ENCODE measurements at places on chromosomes 5 and 9.

- DNase-seq, result no peak
Measured at GRCh38 chr5:37807015-37807414, 32.8 kb downstream of the GDNF start.

- no peak for DNase-seq
Measured at GRCh38 chr5:172612771-172613170, 28.3 kb upstream of the NEURL1B start.

DNA sequence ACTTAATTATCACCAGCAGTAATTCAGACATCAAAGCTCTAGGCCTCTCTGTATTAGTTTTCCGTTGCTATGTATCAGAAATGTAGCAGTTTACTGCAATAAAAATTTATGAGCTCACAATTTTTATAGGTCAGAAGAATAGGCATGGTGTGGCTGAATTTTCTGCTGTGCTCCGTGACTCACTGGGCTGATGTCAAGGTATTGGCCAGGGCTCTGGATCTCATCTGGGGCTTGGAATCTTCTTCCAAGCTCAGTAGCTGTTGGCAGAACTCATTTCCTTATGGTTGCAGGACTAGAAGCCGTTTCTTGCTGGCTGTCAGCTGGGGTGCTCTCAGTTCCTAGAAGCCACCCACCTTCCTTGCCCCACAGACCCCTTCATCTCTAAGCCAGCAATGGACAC, 66.3 kb downstream of the PSAT1 start:
- no peak for DNase-seq

DNA sequence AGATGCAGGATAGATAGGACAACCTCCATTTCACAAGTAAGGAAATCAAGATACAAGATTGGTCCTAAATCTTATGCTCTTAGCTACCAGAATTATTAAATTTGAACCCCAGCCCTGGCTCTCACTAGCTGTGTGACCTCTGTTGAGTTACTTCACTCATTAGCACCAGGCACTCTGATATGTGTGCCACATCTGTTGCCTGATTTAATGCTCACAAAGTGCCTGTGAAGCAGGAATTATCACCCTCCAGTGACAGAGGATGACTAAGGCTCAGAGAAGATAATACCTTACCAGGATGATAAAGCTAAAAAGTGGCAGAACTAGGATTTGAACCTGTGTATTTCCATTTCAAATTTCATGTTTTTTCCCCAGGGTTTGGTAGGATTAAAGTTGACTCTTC, 110.0 kb downstream of the PLPPR1 start:
- DNase-seq, result no peak

DNA sequence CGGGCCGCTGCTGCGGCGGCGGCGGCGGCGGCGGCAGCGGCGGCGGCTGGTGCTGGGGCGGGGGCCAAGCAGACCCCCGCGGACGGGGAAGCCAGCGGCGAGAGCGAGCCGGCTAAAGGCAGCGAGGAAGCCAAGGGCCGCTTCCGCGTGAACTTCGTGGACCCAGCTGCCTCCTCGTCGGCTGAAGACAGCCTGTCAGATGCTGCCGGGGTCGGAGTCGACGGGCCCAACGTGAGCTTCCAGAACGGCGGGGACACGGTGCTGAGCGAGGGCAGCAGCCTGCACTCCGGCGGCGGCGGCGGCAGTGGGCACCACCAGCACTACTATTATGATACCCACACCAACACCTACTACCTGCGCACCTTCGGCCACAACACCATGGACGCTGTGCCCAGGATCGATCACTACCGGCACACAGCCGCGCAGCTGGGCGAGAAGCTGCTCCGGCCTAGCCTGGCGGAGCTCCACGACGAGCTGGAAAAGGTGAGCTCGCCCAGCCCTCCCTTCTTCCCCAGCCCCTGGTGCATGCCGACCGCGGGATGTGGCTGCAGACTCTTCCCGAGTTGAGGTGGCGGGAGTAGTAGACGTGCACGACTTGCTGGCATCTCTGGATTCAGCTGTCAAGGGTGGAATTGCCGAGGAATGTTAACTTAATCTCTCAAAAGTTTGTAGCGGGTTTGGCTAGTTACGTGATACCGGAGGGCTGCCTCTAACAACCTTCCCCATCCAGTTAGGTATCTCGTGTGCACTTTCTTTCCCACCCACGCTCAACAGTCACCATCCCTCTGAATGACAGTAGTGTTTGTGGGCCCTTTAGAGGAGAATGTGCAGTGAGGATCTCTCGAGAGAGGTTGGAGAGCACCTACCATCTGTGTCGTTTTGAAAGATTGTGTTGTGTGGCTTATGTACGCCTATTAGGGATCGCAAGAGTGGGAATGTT, 932 bp downstream of the SLC12A2 start:
- peak; percentile 78 for DNase-seq

DNA sequence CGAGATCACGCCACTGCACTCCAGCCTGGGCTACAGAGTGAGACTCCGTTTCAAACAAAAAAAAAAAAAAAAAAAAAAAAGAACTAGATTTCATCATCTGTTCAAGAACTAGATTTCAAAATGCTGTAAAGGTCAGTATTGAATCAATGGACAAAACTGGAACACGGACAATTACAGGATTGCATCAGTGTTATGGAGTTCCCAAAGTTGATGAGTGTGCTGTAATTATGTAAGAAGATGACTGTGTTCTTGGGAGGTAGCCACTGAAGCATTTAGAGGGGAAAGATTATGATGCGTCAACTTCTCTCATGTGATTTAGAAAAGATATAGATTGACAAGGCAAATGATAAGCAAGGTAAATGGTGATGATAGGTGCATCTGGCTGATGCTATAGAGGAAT, 6.5 kb downstream of the FAM240B start:
- DNase-seq, result no peak

- no peak for DNase-seq
Measured at GRCh38 chr9:125732562-125732961, 14.6 kb upstream of the PBX3 start.

- no peak for DNase-seq
Measured at GRCh38 chr9:19409401-19410194, 789 bp downstream of the ACER2 start.

GRCh38 chr5:78597974-78598371, 50.6 kb downstream of the LHFPL2 start:
- no peak for DNase-seq

- no peak for DNase-seq
Measured at GRCh38 chr9:120718316-120718715, 4.0 kb upstream of the MEGF9 start.

DNA sequence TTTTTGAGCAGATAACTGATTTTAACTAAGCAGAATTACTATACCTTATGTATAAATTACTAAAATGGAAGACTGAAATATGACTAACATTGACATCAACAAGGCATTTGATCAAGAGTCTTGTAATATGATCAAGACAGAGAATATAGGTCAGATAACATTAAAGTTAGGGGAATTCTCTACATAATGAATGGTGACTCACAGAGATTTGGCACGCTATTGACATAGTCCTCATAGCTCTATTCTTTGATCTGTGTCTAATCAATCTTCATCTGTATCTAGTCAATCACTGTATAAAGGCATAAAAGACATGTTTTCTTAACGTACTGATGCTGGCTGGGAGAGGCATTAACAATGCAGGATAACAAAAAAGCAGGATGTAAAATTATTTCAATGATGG, 17.4 kb downstream of the ABITRAM start:
- DNase-seq, result no peak

DNA sequence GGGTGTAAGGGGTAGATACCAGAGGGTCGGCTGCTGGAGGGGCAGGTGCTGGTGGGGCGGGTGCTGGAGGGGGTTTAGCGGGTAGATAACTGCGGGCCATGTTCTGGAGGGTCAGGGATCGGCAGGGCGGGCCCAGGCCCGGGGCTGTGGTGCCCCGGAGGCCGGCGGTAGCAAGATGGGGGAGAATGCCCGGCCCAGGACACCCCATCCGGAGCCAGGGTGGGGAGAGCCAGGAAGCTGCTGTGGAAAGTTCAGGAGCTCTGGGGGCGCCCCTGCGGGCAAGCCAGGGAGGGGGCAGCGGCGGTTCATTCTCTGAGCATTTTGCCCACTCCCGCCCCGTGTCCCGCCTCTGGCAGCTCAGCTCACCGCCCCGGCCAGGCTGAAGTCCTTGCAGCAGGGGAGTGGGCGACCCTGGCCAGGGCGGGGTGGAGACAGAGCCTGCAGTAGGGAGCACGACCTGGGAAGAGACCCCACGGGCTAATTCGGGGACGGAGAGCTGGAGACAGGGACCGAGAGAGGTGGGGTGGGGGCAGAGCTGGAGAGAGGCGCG, 538 bp downstream of the PRRT1B start:
- no peak for DNase-seq

- DNase-seq, result no peak
Measured at GRCh38 chr9:126696401-126697145, 82.8 kb downstream of the LMX1B start.

DNA sequence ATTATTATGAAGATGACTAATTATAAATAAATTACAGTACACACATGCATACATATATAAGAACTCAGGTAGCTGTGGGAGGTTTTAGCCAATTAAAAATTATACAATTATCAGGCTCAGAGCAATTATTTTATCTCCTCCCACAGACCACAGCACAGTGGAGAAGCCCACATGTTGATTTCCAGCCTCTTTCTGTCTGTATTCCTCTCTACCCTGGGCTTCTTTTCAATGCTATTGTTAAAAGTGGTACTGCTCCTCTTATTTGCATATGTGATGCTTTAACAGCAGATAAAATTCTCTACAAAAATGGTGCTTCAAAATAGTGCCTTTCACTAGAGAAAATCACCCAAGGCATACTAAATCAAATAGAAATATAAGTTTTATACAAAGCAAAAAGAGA, 218.7 kb downstream of the NFIB start:
- DNase-seq, result no peak

GRCh38 chr9:31355159-31355882, 1029.1 kb upstream of the ACO1 start:
- DNase-seq, result no peak

- no peak for DNase-seq
Measured at GRCh38 chr5:36881807-36882206, 5.2 kb downstream of the NIPBL start.

GRCh38 chr5:170773024-170773985, 10.2 kb upstream of the GABRP start:
- DNase-seq, result no peak

GRCh38 chr5:84637662-84638375, 253.1 kb upstream of the EDIL3 start:
- no peak for DNase-seq

- DNase-seq, result no peak
Measured at GRCh38 chr5:151222790-151223446, 974 bp downstream of the CCDC69 start.

- no peak for DNase-seq
Measured at GRCh38 chr9:88641456-88642240, 106.7 kb downstream of the NXNL2 start.

DNA sequence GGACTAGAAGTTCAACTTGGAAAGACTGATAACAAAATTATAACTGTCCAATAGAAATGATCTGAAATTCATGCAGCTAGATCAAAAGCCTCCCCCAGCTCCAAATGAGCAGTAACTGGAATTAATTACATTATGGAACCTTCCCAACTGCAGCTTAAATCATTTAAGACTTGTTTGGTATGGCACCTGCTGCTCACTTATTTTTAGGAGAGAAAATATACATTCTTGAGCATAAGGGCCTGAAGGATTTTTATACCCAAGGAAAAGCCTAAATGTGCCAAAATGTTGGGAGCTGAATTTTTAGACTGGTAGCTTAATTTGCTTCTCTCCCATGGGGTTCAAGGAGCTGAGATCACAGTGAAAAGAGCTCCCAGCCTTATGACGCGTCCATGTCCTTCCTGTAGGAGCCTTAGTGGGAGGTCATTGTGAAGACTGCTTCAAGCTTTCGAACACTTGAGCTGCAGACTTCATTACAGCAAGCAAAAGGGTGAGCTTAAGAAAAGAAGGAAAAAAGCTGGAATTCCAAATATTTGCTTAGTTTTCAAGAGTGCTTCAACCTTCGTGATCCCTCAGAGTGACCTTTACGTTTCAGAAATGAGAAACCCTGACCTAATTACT, 276.0 kb downstream of the DMAC1 start:
- DNase-seq, result no peak

GRCh38 chr5:65072850-65073249, 304.1 kb downstream of the CWC27 start:
- DNase-seq, result no peak

DNA sequence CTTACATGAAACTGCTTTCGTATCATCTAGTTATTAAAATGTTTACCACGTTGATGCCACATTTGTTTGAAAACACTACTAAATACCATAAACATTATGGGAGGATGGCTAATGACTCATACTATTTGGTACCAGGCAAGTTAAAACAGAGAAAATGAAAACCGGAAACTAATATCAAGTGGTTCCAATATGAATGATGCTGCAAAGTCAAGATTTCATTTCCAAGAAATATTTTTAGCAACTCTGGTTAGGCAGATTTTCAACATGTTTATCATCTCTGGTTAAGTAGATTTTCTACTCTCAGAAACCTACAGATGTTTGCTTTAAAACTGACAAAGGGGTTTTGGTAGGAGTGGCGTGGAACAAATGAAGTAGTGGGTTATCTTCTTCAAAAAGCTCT, 4.9 kb upstream of the F2R start:
- DNase-seq, result no peak

DNA sequence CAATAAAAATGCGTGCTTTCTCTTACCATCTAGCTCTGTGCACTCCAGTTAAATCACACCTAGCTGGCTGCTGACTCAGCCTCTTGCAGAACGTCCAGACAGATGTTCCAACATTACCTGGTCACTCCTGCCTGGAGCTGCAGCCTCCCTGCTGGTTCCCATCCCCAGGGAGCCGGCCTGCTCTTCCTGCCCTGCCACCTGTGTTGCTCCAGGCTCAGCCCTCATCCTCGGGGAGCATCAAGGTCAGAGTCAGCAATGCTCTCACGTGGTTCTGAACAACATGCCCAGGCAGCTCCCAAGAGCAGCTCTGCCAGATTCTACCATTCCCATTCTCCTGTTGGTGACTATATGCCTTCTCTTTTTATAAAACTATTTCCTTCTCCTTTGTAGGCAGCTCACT, 81.3 kb downstream of the GADD45G start:
- DNase-seq, result no peak

DNA sequence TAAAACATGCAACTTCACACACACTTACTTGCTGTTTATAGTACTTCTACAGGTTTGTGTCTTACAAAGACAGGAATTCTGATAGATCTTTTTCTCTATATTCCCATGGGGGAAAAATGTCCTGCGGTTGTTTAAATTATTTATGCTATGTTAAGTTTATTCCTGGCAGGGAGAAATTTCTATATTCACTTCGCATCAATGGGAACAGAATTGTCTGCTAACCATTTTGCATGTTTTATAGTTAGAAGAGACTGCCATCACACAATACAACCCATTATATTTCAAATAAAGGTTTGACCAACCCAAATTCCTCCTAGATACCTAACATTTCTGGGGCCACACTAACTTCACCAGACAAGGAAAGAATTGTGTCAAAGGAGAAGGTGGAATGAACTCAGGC, 110.0 kb upstream of the PRR16 start:
- DNase-seq, result no peak
